ENCODE measurements at places on chromosomes 2 and 18.
A peak's percentile ranks its signal among the peaks of the same experiment; 100 is the strongest.

DNA sequence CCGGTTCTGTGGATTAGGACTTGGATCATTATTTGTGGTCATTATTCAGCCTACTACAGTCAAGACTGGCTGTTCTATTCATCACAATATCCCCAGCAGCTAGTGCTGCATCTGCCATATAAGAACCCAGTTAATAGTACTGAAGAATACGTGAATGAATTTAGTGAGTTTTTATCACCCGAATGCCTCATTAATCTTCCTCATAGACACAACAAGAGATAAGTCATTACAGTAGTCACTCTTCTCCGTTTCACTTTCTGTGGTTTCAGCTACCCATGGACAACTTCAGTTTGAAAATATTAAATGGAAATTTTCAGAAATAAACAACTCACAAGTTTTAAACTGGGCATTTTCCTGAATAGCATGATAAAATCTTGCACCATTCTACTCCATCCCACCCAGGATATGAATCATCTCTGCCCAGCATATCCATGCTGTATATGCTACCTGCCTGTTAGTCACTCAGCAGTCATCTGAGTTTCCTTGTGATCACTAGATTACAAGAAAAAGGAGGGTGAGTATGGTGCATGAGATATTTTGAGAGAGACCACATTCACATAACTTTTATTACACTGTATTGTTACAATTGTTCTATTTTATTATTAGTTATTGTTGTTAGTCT, 363.7 kb upstream of the CHAC2 start:
- no peak for DNase-seq

- DNase-seq, result no peak
These were observed 304.1 kb upstream of the ERBB4 start for GRCh38 chr2:212842544-212843185.

GRCh38 chr2:147002256-147002655, 842.6 kb upstream of the ACVR2A start:
- DNase-seq, result no peak

GRCh38 chr2:232377319-232377718, 1.2 kb upstream of the ALPP start:
- DNase-seq, result no peak

- DNase-seq, result no peak
These were observed 8.3 kb downstream of the REV1 start for GRCh38 chr2:99481527-99481926.

DNA sequence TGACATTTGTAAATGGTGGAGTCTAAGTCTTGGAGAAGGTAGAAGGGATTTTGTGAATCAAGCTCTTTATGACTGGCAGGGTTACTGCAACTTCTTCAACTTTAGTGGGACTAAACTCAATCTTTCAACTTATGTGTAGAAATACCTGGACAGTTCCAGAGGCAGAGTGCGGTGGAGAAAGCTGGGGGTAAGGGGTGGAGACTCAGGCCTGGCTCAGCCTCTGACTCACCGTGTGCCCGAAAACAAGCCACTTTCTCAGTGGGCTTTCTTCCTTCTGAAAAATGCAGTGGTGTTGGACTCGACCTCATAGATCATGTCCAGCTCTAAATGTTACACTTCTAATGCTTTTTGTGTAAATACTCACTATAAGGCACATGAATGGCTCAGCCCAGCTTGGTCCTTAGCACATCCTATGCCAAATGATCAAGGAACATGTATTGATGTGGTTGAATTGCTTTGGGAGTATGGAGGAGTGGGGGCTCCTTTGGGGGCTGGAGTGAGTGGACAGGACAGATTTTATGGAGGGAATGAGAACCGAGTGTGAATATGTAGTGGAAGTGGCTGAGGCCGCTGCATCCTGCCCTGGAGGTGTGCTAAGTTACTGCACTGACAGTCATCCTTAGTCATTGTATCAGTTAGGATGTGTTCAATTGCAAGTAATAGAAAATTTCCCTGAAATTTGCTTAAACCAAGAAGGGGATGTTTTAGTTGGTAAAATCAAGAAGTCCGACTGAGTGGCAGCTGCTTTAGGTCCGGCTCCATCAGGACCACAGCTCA, 32.2 kb upstream of the IGFBP5 start:
- no peak for DNase-seq

- DNase-seq, result no peak
These were observed 203.0 kb downstream of the CAMKMT start for GRCh38 chr2:44564752-44565151.

DNA sequence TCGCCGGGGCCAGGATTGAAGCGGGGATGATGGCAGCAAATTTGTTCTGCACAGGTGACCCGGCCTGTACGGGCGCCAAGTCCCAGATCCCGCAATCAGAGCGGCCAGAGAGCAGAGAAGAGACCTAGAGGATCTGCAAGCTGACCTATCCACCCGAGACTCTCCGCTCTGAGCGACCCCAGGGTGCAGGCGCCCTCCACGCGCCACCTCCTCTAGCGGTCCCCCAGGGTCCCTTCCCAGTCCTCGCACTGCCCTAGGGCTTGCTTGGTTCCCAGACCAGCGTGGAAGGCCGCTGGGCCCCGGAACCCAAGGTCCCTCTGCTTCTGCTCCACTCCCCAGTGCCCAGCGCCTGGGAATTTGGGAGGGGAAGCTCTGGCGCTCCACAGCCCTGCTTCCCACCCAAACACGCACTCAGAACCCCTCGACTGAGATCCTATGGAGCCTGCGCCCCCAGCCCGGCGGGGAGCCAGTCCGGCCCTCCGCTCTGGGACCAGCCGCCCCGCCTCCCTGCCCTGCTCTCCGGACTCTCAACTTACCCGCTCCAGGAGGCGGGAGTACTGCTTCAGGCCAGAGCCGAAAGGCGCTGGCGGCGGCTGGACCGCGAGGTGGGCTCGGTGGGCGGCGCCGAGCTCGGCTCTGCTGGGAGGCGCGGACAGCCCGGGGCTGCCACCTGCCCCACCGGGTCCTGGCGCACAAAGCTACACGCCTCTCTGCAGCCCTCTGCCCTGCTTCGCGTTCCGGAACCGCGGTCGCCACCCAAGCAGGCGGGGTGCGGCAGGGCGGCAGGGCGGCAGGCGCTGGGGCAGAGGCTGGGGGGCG, 3.0 kb upstream of the SIX3 start:
- DNase-seq, result no peak

DNA sequence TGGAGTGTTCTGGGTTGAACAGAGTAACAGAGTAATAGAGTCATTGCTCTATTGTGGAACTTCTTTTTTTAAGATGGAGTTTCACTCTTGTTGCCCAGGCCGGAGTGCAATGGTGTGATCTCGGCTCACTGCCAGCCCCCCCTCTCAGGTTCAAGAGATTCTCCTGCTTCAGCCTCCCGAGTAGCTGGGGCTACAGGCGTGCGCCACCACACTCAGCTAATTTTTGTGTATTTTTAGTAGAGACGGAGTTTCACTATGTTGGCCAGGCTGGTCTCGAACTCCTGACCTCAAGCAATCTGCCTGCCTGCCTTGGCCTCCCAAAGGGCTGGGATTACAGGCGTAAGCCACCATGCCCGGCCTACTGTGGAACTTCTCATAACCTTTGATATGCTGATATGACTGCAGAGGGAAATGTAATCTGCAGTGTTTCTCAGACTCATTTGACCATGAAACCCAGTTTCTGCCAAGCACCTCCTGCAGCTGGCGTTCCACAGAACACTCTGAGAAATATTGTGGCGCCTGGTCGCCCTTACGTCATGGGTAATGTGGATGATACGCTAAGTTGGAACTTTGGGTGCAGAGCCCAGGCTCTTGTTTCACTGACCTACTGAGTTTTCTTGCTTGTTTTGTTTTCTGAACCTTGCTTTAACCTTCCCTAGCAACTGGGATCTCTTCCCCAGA, 213.8 kb downstream of the BCL2 start:
- no peak for DNase-seq

DNA sequence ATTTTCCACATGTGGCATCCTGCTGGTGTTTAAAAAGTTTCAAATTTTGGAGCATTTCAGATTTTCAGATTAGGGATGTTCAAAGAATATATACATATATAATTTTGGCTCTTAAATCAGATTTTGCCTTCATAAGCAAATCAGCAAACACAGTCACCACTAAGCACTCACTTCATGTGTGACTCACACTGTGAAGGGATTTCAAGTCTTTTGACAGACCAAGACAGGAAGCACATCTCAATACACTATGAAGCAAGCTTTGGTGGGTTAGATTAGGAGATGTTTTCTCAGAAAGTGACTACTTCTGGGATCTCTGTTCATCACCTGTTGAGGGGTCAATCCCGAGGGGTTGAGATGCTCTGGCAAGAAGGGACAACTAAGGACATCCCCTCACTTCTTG, 227.8 kb upstream of the RBBP8 start:
- DNase-seq, result no peak

DNA sequence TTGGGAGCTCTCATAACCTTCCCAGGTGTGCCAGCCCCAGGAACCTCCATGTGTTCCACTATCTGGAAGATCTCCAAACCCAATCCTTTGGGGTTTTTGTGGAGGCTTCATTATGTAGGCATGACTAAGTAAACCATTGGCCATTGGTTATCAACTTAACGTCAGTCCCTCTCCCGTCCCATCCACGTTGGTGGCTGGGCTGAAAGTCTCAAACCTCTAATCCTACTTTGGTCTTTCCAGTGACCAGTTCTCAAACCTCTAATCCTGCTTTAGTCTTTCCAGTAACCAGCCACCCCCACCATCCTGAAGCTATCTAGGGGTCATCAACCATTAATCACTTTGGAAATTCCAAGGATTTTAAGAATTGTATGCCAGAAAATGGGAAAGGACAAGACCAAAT, 704.7 kb upstream of the TMEFF2 start:
- DNase-seq, result no peak

DNA sequence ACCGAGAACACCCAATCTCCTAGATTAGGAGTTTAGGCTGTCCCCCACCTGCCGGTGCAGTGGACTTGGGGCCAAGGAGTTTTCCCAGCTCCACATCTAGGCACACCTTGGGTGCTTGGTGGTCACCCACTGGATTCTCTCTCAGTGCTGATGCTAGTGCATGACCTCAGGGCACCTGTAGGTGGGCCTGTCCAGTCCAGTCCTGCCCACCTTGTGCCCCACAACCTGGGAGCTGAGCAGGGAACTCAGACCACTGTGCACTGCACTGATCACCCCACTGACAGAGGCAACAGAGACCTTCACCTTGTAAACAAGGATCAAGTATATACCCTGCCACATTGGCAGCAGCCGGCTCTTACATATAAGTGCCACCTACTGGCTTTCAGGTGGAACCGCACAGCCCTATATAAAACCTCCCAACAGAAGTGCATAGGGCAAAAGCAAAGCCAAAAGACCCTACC, 12.7 kb upstream of the CDH19 start:
- no peak for DNase-seq

- no peak for DNase-seq
These were observed 1.7 kb upstream of the FN1 start for GRCh38 chr2:215437614-215438013.

DNA sequence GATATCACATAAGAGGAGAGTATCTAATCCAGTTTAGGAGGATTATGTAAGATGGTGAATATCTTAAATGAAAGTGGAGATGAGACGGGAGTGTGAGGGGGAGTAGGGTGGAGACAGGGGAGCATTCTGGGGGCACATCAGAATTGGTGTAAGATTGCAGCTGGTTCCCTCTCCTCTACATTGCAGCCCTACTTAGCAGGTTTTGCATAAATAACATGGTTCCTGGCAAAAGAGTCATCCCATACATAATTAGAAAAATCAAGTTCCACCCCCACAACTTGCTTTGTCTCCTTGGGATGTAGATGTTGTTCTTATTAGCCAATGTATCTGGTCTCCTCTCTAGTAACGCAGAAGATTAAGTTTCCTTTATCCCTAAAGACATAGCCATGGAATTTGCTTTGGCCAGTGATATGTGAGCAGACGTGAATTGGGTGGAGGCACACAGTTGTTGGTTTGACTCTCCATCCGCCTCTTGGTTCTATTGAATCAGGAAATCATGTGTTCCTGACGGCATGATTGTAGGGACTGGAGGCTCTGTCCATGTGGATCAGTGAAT, 137.9 kb downstream of the KLHL14 start:
- no peak for DNase-seq

GRCh38 chr2:203683932-203684556, 22.4 kb upstream of the CD28 start:
- no peak for DNase-seq

- no peak for DNase-seq
These were observed at the start of gene KCNF1 for GRCh38 chr2:10911291-10912075. TSS of gene KCNF1 (plus strand) at chr2:10911934. CDS start at chr2:10912427, 493 bp downstream.

DNA sequence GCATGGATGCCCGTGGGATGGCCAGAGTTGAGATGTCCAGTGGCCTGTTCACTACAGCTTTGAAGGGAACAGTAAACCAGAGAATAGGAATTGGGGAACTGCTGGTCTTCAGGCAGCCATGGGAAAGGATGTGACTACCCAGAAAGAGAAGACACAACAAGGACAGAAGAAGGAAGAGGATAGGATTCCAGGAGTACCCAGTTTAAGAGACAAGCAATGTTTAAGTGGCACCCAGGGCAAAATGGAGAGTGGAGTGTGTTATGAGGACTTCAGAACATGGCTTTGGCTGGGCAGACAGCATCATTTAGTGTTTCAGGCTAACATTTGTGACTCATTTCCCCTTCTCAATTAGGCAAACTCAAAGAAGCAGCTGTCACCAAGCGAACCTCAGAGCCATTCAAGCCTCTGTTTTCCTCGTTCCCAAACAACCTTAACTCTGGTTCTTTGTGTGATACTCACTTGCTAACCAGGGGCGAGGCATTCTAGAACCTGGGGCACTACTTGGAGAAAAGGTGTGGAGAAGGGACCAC, 4.0 kb upstream of the FAM124B start:
- no peak for DNase-seq

- DNase-seq, result no peak
These were observed 710.4 kb upstream of the PIK3C3 start for GRCh38 chr18:41244591-41245037.

DNA sequence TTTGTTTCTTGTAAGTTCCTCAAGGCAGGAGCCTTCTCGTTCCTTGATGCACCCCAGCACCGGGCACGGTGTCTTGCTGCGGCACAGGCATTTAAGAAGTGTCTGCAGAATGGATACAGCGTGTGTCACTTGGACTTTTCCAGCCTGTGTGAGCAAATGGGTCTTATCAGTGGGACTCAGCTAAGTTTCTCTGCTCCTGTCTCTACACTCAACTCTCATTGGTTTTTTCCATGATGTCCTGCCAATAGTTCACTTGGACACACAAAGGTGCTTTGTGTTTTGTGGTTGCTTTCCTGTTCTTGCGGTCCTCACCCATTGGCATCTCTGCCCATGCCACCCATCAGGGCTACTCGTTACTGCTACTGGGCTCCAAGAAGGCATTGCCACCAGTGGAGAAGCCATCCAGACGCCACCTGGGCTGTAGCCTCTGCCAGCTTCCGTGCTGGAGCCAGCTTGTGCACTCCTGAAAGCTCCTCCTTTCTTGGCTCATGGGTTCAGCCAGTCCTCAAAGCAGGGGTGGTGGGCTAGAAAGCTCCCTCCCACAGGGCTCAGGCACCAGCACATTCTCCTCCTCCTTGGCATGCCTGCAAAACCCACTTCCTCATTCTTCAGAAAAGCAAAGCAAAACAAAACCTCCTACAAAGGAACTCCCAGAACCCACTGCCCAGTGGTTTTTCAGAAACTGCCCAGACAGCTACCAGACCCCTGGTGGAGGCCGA, 41.4 kb downstream of the IL1R2 start:
- DNase-seq, result peak; percentile 30

- DNase-seq, result no peak
These were observed 29.8 kb downstream of the CYTIP start for GRCh38 chr2:157414050-157414449.

GRCh38 chr2:30639836-30640235, 167.4 kb downstream of the CAPN13 start:
- no peak for DNase-seq

GRCh38 chr2:195861821-195862220, 204.8 kb downstream of the SLC39A10 start:
- DNase-seq, result no peak
